ENCODE measurements at places on chromosomes 16 and 17. TPM values are rescaled to one million over a fixed set of nuclear protein-coding genes. Genes with fewer than 3 reads are reported as not detected.
A peak's percentile ranks its signal among the peaks of the same experiment; 100 is the strongest.

DNA sequence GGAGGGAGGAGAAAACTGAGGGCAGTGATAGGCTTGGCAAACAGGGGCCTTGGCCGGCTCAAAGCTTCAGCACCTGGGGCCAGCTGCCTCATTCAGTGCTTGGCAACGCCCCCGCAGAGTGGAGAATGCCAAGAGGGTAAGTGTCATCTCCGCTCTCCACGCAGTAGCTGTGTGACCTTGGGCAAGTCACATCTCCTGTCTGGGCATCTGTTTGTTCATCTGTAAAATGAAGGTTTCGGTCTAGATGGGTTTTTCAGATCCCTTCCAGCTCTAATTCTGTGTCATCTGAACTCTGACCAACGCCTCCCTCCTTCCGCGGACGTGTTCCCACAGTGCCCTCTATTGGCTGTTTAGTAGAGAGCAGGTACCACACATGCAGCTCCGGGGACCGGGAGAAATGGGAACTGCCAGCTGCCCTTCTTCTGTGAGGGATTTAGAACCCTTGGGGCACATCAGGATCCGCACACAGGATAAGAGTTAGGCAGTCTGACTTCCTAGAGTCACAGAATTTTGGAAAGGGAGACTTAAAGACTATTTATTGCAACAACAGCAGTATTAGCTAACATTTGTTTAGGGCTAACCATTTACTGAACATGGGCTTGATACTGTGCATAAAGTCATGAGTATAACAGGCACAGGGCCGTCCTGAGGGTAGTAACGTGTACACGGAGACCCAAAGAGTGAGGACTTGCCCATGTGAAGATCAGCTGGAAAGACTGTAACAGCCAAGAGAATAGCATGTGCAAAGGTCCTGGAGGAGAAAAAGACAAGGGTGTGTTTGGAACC is 26.8 kb downstream of the GP2 start:
- no peak for DNase-seq

DNA sequence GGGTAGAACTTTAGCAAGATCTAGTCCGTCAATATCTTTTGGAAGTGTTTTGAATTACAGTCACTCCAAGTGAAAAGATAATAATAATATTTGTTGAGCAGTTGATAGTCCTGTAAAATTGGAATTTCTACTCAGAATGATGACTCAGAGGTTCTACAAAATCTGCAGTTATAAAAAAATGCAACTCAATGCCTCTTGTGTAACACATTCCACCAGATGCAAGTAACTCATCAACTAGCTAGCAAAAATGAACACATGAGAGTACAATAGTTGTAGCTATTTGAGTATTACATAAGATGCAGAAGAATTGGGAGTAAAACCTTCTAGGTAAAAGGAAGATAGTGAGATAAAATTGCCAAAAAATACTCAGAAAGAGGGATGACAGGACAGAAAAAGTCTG is 177.2 kb downstream of the CDH8 start:
- DNase-seq = no peak

Gene LRRC75A
- 1.5 TPM for total RNA-seq

DNA sequence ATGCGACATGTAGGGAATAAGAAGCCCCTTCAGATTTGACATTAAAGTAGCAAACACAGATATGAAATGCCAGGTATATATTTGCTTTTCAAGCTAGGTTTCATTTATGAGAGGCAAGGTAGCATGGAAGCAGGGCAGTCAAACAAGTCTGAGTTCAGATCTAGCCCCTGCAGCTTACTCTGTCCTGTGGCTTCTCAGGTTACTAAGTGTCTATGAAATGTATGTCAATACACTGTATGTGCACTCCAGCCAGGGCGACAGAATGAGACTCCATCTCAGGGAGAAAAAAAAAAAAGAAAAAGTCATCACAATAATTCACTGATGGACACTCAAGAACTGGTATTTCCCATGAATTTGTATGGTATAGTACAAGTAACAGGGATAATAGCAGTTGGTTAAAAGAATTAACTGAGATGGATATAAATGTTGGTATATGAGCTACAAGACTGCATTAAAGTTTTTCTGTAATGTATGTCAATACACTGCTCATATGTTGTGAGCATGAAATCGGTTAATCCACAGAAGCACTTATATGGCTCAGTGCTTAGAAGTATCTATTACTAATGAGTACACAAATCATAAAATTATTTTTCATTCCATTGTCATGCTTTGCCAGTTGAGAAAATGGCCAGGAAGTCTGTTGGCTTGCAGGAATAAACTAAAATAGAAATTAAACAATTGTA is 2.9 kb upstream of the WSB1 start:
- DNase-seq = no peak

DNA sequence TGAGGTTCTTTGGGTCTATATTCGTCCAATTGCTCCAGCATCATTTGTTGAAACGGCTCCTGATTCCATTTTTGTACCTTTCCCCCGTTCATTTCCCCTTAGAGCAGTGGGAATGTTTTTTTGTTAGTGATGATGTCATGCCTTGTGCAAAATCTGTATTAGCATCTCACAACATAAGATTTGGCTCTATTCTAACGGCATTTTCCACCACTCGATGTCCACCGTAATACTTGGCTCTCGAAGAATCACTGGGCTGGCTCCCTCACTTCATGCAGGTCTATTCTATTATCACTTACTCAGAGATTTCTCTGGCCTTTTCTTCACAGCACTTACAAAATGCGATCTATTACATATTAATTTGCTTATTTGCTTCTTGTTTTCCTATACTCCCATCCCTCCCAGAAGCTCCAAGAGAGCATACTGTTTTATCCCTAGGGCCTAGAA is 571 bp upstream of the NME1 start:
- no peak for DNase-seq

Gene GFAP
- total RNA-seq = not detected

- DNase-seq = no peak
These were observed 6.0 kb upstream of the IGFBP4 start for GRCh38 chr17:40437095-40437732.

Gene UMOD
- total RNA-seq = not detected

DNA sequence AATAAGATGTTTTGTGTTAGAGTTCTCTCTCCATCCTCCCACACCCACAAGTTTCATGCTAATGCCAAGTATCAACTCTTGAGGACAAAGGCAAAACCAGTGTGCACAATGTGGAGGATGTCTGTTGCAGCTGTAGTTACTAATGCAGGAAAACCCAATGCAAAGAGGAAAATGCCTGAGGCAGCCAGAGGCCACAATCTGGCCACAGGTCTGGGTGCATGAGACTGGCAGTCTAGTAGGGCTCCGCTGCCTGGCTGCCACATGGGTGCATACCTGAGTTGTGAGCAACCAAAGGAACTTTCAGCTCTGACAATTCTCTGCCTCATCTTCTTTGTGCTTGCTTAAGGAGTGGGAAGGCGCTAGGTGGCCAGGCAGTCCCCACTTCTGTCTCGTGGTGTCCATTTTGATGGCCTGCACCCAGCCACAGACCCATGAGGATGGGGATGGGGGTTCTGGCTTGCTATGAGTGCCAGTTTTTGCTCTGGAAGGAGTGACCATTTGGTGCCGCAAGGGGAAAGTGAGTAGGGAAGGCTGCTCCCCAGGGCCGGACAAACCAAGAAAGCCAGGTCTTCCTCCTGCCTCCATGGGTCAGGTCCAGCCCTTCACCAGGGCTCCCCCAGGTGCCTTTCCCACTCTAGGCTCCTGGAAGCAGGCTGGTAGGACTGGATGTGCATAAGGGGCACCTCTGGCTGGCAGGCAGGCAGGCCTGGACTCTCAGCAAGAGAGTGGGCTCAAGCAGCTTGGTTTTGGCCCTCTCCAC is 4.2 kb upstream of the GFOD2 start:
- DNase-seq = no peak

Gene ENPP7
- total RNA-seq = not detected

- DNase-seq = no peak
These were observed 32.0 kb downstream of the SBK1 start for GRCh38 chr16:28324235-28324886.

Gene UBE2G1
- total RNA-seq = 58.5 TPM

DNA sequence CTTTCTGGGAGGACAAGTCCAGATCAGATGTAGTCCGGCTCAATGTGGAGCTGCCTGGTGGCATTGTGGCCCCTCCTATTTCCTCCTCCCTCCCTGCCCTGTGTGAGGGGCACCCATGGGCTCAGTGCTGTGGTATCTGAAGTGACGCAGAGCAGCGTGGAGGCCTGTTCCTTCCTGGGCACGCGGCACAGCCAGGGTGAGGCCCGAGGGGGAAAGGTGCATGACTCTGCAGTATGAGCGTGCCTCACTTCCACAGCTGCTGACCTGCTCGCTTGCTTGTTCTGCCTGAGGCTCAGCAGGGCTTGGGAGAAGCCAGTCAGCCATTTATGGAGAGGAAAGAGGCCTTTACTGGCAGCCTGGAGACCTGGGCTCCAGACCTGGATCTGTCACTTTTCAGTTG is 11.7 kb downstream of the TMEM238L start:
- DNase-seq = no peak

- DNase-seq = no peak
These were observed 303.0 kb upstream of the ZFHX3 start for GRCh38 chr16:73350707-73351452.

DNA sequence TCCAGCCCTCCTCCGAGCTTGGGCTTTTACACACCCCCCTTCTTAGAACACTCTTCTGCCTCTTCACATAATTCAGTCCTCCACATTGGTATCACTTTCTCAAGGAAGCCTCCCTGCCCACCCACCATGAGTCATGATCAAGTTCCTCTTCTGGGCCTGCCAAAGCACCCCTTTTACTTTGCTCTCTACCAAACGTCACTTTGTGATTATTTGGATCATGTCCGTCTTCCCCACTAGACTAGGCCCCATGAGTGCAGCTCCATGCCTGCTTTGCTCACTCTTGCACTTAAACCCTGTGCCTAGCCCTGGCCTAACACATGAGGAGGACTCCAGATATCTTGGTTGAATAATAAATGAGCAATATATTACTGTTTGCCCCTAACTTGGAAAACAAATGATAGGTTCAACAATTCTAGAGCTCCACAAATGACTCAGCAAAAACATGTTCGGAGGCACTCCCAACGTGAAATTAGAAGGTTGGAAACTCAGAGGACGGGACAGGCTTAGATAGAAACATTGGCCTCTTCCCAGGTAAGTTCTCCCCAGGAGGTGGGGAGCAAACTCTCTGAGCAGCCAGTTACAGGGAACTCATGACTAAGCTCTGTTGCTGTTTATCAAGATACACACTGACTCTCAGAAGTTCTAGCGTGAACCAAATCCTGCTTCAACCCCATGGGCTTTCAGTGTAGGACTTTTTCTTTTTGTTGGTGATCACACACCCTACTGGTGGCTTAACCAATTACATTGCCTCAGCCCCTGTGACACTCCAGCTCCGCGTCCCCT is 28.3 kb downstream of the G6PC1 start:
- DNase-seq = no peak

DNA sequence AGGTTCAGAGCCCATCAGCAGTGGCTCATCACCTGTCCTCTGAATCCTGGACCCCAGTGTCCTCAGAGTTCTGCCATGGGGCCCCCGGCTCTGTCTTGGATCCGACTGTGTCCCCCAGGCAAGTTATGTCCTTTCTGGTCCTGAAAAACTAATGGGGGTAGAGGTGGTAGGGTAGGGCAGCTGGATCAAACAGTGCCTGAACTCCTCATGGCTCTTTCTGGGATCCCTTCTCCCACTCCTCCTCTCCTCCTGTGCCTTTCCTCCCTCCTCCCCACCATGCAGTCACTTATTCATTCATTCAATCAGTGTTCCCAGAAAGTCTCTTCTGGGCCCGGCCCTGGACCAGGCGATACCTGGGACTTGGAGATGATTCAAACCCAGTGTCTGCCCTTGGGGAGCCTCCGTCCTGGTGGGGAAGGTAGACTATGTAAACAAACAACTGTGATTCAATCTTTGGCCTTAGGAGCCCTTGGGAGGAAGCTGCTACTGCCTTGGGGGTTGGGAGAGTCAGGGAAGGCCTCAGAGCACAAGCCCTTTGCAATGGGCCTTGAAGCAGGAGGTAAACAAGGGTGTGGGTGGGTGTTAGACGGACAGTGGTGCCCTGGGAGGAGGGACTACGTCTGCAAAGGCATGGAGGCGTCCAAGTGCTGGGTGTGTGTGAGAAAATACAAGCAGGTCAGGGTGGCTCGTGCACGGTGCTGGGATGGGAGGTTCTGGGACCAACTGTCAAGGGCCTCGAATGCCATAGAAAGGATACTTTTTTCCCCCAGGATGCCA is 6.4 kb upstream of the FAM83G start:
- DNase-seq = no peak

- peak; percentile 10 for DNase-seq
These were observed at the start of gene SEC14L1 for GRCh38 chr17:77140878-77141767. SEC14L1 (plus strand) TSS chr17:77140969; CDS start chr17:77143597, 2,628 bp downstream.

GRCh38 chr17:63578027-63578768 is 22.5 kb upstream of the TACO1 start:
- no peak for DNase-seq

DNA sequence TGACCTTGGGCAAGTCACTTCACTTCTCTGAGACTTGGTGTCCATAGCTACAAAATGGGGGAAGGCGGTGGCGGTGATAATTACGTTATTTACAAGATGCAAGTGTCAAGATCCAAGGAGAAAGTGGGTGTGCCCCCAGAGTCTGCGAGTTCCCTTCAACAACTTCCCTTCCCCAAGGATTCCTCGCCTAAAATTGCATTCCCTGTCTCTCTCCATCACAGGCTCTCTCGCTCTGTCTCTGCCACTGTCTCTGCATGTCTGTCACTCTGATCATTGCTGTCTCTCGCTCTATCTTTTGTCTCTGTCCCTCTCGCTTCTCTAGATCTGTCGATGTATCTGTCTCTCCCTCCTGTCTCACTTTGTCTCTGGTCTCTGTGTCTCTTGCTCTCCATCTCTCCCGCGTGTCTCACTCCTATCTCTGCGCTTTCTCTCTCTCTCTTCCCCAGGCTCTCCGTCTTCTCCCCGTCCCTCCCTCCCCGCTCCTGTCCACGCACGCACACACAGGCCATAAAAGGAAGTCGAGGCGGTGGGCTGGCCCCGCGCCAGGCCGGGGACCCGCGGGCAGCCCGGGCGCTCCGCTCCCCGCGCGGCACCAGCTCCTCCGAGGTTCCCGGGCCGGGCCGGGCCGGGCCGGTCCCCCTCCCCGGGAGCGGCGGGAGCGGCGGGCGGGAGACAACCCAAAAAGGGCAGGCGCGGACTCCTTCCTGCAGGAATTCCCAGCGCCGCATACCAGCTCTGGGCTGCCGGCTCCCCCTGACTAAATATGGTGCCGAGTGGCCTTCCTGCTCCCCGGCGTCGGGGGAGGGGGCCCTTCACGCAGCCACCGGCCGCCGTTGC is 1.1 kb upstream of the MYH11 start:
- no peak for DNase-seq

- DNase-seq = no peak
These were observed 7.5 kb downstream of the TSPAN10 start for GRCh38 chr17:81644496-81644895.

Gene CA10
- not detected for total RNA-seq

Gene ZG16
- total RNA-seq = not detected

Gene SDR42E2
- 1.3 TPM for total RNA-seq

Gene TP53TG3B
- total RNA-seq = not detected

Measured in CD4-positive, alpha-beta T cell (primary cell).